ENCODE measurements at places on chromosomes 5 and 9.

DNA sequence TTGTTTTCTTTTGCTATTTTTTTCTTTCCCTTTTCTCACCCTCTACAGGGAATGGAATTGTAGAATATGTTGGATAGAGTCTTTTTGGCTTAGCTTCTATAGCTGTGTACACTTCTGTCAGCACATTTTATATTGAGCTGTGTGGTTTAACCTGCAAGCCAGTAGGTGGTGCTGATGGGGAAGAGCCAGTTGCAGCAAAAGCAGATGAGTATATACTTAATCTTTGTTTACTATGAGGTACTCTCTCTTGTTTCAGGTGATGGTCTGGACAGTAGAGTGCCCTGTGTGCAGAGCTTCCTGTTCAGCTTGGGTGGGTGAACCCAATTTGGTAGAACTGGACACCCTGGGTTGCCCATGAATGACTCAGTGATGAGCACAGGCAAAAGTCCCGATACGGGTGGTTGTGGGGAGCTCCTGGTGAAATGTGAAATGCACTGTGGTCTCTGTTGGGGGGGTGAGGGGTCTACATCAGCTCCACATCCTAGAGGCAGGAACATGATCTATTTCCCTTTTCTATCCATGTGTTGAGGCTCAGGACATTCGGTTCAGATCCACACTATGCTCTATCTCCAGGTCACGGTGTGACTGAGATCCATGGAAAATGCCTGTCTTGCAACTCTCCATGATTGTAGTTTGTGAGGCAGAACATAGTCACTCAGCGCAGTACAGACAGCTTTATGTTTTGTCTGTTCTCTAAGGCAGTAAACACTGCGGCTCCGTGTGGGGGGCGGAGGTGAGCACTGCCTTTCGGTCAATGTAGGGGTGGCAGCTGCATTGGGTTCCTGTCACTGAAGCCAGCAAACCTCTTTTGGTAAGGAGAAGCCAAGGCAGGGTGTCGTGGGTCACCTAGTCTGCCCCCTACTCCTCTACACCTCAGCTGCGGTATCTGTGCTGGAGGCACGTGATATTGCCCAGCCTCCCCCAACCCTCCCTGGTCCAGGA lies 353.2 kb downstream of the PRR16 start:
- H3K36me3 ChIP-seq = no peaks in the 10 kb centered on the region
- H3K4me3 ChIP-seq = no peak overlapping the region
- no peak overlapping the region for H3K27ac ChIP-seq
- no peaks in the 10 kb centered on the region for H3K27me3 ChIP-seq
- DNase-seq = no peak
- H3K4me1 ChIP-seq = no peaks in the 10 kb centered on the region

DNA sequence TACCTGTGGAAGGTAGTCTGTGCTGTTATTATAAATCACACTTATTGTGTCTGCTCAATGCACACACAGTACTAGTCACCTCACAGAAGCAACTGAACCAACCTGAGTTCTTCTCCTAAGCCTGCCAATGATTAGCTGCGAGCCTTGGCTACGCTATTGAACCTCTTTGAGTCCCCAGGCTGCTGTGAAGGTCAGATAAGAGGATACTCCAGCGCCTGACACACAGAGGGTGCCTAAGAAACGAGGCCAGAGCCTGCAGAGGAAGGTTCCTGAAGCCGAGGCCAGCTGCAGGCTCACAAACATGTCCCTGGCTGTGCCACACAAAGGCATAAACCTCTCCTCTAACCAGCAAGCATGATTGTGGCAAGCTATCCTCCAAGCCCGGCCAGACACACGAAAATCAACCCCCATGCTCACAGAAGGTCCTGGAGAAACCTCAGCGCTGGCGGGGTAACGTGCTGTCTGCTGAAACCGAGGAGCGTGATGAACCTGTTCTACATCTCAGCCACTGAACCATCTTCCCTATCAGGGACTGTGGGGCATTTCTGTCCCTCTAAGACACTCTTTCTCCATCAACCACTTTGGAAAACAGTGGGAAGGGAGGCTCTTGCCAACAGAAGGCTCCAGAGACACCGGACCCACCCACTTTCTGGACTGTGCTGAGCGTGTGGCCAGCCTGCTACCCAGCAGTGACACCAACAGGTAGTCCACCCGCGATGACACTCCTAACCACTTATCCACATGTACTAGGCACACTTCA lies 53.2 kb upstream of the SLC25A51 start:
- DNase-seq = no peak
- H3K27me3 ChIP-seq = no peaks in the 10 kb centered on the region
- H3K36me3 ChIP-seq = peaks cover 1% of the 10 kb centered on the region
- H3K27ac ChIP-seq = peak overlapping the region; percentile 5

DNA sequence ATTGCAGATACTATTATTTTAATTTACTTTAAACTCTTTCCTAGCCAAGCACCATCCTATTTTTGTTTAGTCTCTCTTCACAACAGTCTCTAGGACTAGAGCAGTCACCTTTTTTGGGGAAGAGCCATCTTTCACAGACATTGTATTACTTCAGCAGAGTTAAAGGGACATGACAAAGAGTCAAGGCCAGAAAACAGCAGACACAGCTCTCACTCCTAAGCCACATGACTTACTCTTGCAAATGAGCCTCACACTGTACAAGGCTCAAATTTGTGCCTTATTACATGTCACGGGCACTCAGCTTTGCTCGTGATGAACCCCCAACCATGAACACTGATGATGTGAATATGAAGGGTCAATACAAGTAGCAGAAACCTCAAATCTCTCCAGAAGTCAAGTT lies 104.3 kb downstream of the ZNF608 start:
- no peak for DNase-seq
- H3K4me3 ChIP-seq = no peak overlapping the region
- peaks cover under 1% of the 10 kb centered on the region for H3K4me1 ChIP-seq
- H3K27ac ChIP-seq = no peak overlapping the region
- peaks cover 53% of the 10 kb centered on the region for H3K27me3 ChIP-seq

DNA sequence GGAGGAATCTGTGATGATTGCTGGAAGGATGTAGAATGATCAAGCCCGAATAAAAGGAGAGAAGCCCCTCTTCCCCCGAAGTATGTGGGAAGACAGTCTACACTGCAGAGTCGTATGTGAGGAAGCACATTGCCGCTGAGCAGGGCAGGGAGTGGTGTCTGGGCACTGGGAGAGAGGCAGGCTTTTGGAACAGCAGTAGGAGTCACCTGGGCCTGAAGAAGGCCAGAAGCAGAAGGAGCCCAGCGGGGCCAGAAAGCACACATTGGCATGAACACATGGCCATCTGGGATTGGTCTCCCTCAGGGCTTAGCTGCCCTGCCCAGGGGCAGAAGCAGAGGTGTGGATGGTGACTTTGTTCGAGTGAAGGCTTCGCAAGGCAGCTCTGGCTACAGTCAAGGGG lies 162.8 kb downstream of the ERCC6L2 start:
- H3K36me3 ChIP-seq = no peaks in the 10 kb centered on the region
- no peaks in the 10 kb centered on the region for H3K4me1 ChIP-seq
- H3K27me3 ChIP-seq = no peaks in the 10 kb centered on the region
- no peak overlapping the region for H3K27ac ChIP-seq
- no peak for DNase-seq

- H3K27me3 ChIP-seq = peaks cover 3% of the 10 kb centered on the region
- no peaks in the 10 kb centered on the region for H3K4me1 ChIP-seq
- H3K4me3 ChIP-seq = no peak overlapping the region
- no peak overlapping the region for H3K27ac ChIP-seq
These were observed 76.2 kb upstream of the NTRK2 start for GRCh38 chr9:84593352-84593751.

DNA sequence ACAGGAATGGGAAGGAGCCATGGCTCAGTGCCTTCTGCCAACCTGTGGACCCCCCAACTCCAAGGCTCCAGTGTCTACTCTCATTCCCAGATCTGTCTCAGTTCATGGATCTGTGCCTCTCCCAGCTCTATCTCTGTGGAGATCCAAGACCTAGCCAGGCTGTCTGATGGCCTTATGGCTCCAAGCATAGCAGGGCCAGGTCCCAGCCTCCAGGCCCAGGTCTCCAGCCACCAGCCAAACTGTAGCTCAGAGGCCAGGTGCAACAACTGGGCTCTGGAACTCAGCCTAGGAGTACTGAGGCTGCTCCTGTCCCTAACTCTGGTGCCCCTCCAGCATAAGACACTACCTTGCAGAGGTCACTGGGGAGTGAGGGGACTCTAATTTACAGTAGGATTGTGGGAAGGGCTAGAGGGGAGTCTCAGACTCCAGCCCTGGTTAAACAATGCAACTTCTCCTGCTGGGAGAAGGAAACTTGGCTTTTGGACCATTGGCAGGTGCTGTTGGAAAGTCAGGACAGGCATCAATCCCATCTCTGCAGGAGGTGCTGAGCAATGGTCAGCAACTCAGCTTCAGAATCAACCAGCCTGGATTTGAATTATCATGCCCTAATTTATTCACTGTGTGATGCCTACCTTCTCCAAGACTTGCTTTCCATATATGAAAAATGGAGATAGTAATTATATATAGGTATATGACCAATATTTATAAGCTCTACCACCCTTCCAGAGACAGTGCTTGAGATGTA lies 63.0 kb downstream of the PCDH1 start:
- H3K36me3 ChIP-seq = no peaks in the 10 kb centered on the region
- H3K4me1 ChIP-seq = no peaks in the 10 kb centered on the region
- H3K4me3 ChIP-seq = no peak overlapping the region
- H3K27ac ChIP-seq = no peak overlapping the region
- peaks cover 34% of the 10 kb centered on the region for H3K27me3 ChIP-seq

- peaks cover 3% of the 10 kb centered on the region for H3K27me3 ChIP-seq
- H3K4me1 ChIP-seq = no peaks in the 10 kb centered on the region
- no peak for DNase-seq
- H3K36me3 ChIP-seq = no peaks in the 10 kb centered on the region
These were observed 68.2 kb upstream of the APC start for GRCh38 chr5:112669328-112669963.

- no peaks in the 10 kb centered on the region for H3K27me3 ChIP-seq
- no peak overlapping the region for H3K4me3 ChIP-seq
- H3K4me1 ChIP-seq = peaks cover 51% of the 10 kb centered on the region
- H3K27ac ChIP-seq = no peak overlapping the region
- DNase-seq = no peak
These were observed 77.5 kb downstream of the ZSWIM6 start for GRCh38 chr5:61409568-61409967.

DNA sequence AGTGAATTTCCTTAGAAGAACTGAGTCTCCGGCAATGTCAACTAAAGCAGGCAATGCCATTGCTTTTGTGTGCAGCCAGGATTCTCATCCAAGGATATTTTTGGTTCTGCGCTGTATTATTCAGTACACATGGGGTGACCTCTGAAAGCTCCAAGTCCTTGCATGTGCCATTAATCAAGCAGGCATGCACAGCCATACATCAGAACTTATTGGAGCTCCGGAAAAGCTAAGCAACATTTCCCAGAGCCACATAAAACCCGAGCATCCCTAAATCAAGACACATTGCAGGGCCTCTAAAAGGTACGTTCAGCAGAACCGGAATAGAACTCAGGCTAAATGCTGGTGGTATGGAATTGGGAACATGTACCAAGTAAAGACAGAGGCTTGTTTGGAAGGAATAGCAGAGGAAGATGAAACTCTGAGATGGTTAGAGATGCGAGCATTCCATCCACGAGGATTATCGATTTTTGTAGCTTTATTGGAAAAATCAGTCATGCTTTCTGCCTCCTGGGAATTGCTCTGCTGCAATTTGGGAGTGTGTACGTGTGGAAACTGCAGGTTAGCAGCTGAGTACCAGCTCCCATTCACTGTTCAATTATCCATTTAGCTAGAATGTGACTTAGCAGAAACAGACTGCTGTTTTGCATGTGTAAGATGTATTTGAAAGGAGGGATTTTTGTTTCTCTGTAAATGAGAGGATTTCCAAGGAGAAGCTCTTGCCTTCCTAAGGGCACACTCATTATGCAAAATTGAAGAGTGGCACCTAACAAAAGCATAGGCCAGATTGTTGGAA lies 143.7 kb upstream of the WWC1 start:
- no peak overlapping the region for H3K27ac ChIP-seq
- no peak for DNase-seq
- no peak overlapping the region for H3K4me3 ChIP-seq
- H3K36me3 ChIP-seq = no peaks in the 10 kb centered on the region
- H3K4me1 ChIP-seq = no peaks in the 10 kb centered on the region
- peaks cover 39% of the 10 kb centered on the region for H3K27me3 ChIP-seq
